ENCODE measurements at places on chromosomes 13 and 19.

GRCh38 chr13:34748073-34748472 lies 194.0 kb upstream of the NBEA start:
- DNase-seq, result no peak

GRCh38 chr13:59476366-59476765 lies 687.4 kb downstream of the DIAPH3 start:
- no peak for DNase-seq

GRCh38 chr13:42762917-42763316 lies 18.5 kb upstream of the FAM216B start:
- DNase-seq, result no peak

- peak; percentile 20 for DNase-seq
These were observed 442.7 kb downstream of the OXGR1 start for GRCh38 chr13:96551546-96551945.

GRCh38 chr19:6033744-6034264 lies 55.9 kb upstream of the RANBP3 start:
- no peak for DNase-seq

DNA sequence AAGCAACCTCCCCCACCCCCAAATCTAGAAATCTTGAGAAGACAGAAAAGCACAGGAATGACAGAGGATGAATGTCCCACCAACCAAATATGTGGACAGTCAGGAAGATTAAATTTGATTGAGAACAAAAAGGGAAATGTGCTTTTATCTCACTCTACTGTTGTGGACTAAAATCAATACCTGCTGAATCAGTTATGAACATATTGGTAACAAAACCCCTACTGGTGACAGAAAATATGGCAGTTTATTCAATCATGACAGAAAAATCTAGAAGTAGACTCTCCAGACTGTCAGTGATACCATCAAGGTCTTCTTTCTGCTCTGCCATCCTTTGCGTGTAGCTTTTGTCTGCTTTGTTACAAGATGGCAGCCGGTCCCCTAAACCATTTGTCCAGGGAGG lies 35.2 kb downstream of the FAM216B start:
- no peak for DNase-seq

DNA sequence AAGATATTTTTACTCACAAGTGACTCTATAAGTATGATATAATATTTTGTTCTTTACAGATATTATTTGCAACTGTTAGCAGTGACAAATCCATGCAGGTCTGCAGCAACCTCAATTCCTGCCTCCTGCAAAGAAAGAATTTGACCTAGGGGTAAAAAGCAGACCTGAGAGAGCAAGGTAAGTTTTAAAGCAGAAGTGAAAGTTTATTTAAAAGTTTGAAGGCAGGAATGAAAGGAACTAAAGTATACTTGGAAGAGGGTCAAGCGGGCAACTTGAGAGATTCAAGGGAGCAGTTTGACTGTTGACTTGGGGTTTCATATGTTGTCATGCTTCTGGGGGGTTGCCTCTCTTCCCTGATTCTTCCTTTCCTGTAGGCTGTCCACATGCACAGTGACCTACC lies 520.1 kb upstream of the PCDH20 start:
- no peak for DNase-seq

- no peak for DNase-seq
These were observed 16.3 kb upstream of the TEX29 start for GRCh38 chr13:111304041-111304544.
